ENCODE measurements at places on chromosomes 2 and 18. TPM values are rescaled to one million over a fixed set of nuclear protein-coding genes. Genes with fewer than 3 reads are reported as not detected.

GRCh38 chr18:76452357-76452756, 42.7 kb downstream of the ZNF516 start:
- no peak for DNase-seq
- no peaks in the 10 kb centered on the region for H3K36me3 ChIP-seq
- no peak overlapping the region for H3K27ac ChIP-seq
- no peaks in the 10 kb centered on the region for H3K27me3 ChIP-seq

DNA sequence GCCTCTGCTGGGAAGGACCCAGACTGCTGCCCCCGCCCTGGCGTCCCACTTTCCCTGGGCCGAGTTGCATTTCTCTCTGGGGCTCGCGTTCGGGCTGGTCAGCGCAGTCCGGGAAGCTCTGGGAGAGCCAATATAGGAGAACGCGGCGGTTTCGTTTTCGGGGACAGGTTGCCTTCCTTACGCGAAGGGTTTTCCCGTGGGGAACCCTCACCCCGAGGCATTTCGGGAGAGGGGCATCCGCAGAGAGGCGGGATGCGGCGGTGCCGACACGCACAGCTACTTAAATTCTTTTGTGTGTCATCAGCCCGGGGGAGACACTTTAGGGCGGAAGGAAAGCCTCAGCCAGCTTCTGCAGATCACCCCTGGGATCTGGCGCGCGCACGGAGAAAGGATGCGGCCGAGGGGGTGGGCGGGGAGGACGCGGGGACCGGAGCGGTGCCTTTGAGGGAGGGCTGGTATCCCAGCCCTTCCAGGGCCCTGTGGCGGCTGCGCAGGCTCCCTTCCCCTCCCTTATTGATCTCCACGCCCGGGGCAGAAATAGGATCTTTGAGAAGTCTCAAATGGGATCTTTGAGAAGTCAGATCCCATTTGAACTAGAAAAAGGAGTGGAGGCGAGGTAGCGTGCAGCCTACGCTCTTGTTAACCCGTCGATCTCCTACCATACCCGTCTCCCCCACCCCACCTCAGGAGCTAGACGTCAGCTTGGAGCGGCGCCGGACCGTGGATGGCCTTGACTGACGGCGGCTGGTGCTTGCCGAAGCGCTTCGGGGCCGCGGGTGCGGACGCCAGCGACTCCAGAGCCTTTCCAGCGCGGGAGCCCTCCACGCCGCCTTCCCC, 1.2 kb downstream of the GATA6 start:
- H3K4me3 ChIP-seq: peak overlapping the region; percentile 84
- peak overlapping the region; percentile 71 for H3K27ac ChIP-seq
- peaks cover 5% of the 10 kb centered on the region for H3K4me1 ChIP-seq
- no peak for DNase-seq
- peaks cover 8% of the 10 kb centered on the region for H3K27me3 ChIP-seq
- peaks cover 6% of the 10 kb centered on the region for H3K36me3 ChIP-seq

ZCCHC2 gene
- total RNA-seq: 17.7 TPM

REG3A gene
- not detected for total RNA-seq

DNA sequence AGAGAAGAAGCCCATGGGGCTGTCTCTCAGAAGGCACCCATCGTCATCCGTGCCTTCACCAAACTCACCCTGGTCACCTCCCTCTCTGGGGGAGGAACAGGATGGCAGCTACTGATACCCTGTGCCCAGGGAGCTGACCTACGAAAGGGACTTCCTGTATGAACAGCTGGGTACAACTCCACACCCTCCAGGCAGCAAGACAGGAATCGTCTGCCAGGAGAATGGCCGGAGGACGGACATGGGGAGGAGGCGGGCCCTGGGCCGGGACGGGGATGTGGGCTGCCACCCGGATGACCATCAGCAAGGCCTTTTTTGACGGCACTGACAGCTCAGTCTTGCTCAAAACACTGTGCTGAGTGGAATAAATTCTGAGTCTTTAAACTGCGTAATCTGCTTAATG, 243.6 kb downstream of the HDAC4 start:
- DNase-seq: no peak
- no peak overlapping the region for H3K27ac ChIP-seq
- H3K36me3 ChIP-seq: peaks cover 2% of the 10 kb centered on the region
- H3K4me3 ChIP-seq: no peak overlapping the region
- H3K27me3 ChIP-seq: no peaks in the 10 kb centered on the region

ASB1 gene
- total RNA-seq: 43.1 TPM

FANCL gene
- 34.5 TPM for total RNA-seq

DNA sequence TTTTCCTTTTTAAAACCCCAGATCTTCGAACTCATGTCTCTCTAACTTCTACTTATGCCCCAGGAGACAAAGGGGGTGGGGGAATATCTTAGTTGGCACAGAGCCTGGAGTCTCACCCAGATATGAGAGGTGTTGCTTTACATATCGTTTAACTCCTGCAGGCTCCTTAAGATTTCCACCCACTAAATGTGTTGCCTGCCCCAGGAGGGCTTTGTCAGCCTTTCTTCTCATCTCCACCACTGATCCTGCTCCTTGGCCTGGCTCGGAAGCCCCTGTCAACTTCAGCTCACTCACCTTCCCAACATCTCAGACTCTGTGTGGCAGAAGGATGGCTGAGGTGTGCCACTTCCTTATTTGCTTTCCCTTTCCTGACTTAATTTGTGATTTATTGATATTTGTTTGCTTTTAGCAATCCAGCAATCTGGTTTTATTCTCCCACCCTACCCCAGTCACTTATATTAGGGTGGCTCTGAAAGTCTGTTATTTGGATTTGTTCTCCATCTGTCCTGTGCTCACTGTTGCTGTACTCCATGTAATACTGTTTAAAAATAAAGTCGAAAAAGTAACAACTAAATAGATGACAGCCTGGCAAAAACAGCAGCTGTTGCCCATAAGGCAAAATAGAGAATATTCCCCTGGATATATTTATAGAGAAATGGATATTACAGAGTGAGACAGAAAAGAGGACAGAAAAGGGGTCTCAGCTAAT, 200.6 kb downstream of the ZBTB7C start:
- peaks cover 5% of the 10 kb centered on the region for H3K4me1 ChIP-seq
- no peak overlapping the region for H3K27ac ChIP-seq
- no peak overlapping the region for H3K4me3 ChIP-seq
- H3K27me3 ChIP-seq: peaks cover 13% of the 10 kb centered on the region
- no peaks in the 10 kb centered on the region for H3K36me3 ChIP-seq

- H3K36me3 ChIP-seq: no peaks in the 10 kb centered on the region
- no peak overlapping the region for H3K4me3 ChIP-seq
- no peaks in the 10 kb centered on the region for H3K27me3 ChIP-seq
- no peaks in the 10 kb centered on the region for H3K4me1 ChIP-seq
- H3K27ac ChIP-seq: no peak overlapping the region
These were observed 25.7 kb downstream of the SRBD1 start for GRCh38 chr2:45585267-45585861.

DNA sequence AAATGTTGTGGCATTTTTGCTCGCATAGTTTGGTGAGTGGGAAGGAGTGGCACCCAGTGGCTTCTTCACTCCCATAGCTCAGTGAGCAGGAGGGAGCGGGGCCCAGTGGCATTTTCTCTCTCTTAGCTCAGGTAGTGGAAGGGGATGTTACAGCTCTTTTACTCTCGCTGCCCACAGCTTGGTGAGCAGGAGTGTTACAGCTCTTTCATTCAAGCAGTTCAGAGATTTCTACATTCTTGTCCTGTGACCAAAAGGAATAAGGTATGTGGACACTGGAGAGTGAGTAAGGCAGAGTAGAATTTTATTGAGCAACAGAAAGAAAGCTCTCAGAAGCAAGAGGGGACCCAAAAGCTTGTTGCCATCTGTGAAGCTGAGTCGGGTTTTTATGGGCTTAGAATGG, 192.4 kb downstream of the SPAG16 start:
- no peaks in the 10 kb centered on the region for H3K4me1 ChIP-seq
- H3K27me3 ChIP-seq: no peaks in the 10 kb centered on the region
- no peak overlapping the region for H3K4me3 ChIP-seq
- no peak overlapping the region for H3K27ac ChIP-seq

DNA sequence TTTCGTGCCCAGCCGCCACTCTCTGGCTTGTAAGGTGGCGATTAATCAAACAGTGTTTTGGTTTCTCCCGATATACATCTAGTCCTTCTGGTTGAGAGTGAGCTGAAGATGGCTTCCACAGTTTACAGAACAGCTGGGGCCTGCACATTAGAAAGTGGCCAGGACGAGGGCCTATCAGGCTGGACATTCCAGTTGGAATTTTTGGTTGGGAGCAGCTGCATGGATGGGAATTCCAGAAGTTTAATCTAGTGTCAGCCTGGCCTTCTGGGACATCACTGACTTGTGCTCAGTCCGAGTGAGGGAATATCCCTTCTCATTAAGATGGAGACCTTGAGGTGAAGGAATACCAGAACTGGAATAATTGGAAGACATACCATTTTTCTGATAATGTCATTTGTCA, 118.1 kb upstream of the SIX2 start:
- H3K27ac ChIP-seq: no peak overlapping the region
- H3K27me3 ChIP-seq: no peaks in the 10 kb centered on the region
- H3K4me1 ChIP-seq: no peaks in the 10 kb centered on the region
- DNase-seq: no peak

GRCh38 chr2:241776336-241777169, at the start of gene GAL3ST2:
GAL3ST2 (plus strand) TSS chr2:241776822; CDS start chr2:241776956, 134 bp downstream.
- H3K36me3 ChIP-seq: no peaks in the 10 kb centered on the region
- peaks cover 16% of the 10 kb centered on the region for H3K4me1 ChIP-seq
- no peak within 1 kb of the TSS for H3K4me3 ChIP-seq
- no peak for DNase-seq

DNA sequence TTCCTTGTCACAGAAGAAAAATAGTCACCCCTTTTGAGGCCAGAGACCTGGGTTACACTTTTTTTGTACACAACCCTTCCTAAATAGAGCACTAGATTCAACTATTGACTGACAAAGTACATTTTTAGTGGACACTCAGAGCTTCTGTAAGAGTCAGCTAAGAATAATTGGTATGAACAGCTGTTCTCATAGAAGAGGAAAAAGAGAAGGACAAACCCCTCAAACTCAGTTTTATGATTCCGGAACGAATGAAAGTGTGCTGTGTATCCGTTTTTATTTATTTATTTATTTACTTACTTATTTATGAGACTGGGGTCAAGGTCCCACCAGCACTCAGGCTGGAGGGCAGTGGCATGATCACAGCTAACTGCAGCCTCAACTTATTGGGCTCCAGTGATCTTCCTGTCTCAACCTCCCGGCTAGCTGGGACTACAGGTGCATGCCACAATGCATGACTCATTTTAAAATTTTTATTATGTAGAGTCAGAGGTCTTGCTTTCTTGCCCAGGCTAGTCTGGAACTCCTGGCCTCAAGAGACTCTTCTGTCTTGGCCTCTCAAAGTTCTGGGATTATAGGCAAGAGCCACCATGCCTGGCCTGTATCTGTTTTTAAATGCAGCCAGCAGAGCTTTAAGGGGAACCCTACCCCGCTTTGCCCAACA, 36.0 kb upstream of the FZD5 start:
- no peaks in the 10 kb centered on the region for H3K36me3 ChIP-seq
- peaks cover 46% of the 10 kb centered on the region for H3K4me1 ChIP-seq
- H3K27ac ChIP-seq: peak overlapping the region; percentile 63
- no peak for DNase-seq

DNA sequence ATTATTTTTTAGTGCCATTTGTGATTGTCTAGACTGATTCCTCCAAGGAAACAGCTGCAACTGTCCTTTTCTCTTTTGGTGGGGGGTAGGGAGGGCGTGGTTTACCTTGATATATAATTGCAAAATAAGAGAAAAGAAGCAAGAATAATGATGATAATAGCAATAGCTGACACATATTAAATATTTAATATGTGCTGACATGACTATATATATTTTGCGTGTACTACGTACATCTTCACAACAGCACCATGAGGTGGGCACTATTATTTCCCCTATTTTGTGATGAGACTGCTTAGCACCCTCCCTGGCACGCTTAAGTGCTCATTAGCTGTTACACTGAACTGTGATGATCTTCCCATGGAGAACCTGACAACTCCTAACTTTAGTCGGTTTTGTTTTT, 39.4 kb downstream of the TNFRSF11A start:
- no peak overlapping the region for H3K4me3 ChIP-seq
- H3K27ac ChIP-seq: no peak overlapping the region
- H3K36me3 ChIP-seq: no peaks in the 10 kb centered on the region
- no peaks in the 10 kb centered on the region for H3K4me1 ChIP-seq
- no peaks in the 10 kb centered on the region for H3K27me3 ChIP-seq
- no peak for DNase-seq

DNA sequence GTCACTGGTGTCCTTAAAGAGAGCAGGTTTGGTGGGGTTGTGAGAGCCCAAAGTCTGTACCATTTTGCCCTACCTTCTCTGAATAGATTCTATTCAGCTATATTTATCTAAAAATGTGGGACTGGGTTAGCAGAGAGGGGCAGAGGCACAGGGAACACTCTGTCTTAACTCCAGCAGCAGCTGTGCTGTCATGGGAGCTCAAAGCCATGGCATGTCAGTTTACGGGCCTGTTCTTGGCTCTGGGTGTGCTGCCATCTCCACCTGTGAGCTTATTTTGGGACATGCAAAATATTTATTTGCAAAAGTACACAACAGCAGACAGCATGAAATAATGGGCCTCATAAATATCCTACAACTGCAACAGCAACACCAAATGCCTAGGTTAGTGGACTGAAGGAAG, 129.6 kb upstream of the KCTD1 start:
- no peaks in the 10 kb centered on the region for H3K4me1 ChIP-seq
- no peak overlapping the region for H3K27ac ChIP-seq
- DNase-seq: no peak
- no peaks in the 10 kb centered on the region for H3K36me3 ChIP-seq

- DNase-seq: no peak
- H3K27ac ChIP-seq: no peak overlapping the region
- H3K27me3 ChIP-seq: no peaks in the 10 kb centered on the region
- no peaks in the 10 kb centered on the region for H3K4me1 ChIP-seq
These were observed 114.6 kb upstream of the ARHGAP28 start for GRCh38 chr18:6614952-6615351.

KIAA2012 gene
- total RNA-seq: not detected

- no peak for DNase-seq
- H3K36me3 ChIP-seq: no peaks in the 10 kb centered on the region
- 0 out of 2 replicates have a peak, but pooled peaks cover 4% of the 10 kb centered on the region for H3K4me1 ChIP-seq
- H3K27me3 ChIP-seq: no peaks in the 10 kb centered on the region
- no peak overlapping the region for H3K27ac ChIP-seq
These were observed 215.4 kb downstream of the KLHL29 start for GRCh38 chr2:23600346-23600745.

DSG1 gene
- total RNA-seq: not detected

NTSR2 gene
- not detected for total RNA-seq

GRCh38 chr2:23349508-23349907, 35.5 kb upstream of the KLHL29 start:
- H3K4me3 ChIP-seq: no peak overlapping the region
- no peak for DNase-seq
- no peaks in the 10 kb centered on the region for H3K36me3 ChIP-seq
- peaks cover 10% of the 10 kb centered on the region for H3K4me1 ChIP-seq
- peaks cover 21% of the 10 kb centered on the region for H3K27me3 ChIP-seq
- no peak overlapping the region for H3K27ac ChIP-seq

KCNG2 gene
- not detected for total RNA-seq

ALKAL2 gene
- not detected for total RNA-seq

- H3K4me1 ChIP-seq: no peaks in the 10 kb centered on the region
- H3K4me3 ChIP-seq: no peak overlapping the region
- H3K27ac ChIP-seq: no peak overlapping the region
- H3K36me3 ChIP-seq: no peaks in the 10 kb centered on the region
These were observed 198.7 kb upstream of the SALL3 start for GRCh38 chr18:78780719-78781600.
